ENCODE measurements at places on chromosomes 2 and 18.

- DNase-seq = no peak
Measured at GRCh38 chr2:231955758-231956472, 5.6 kb upstream of the DIS3L2 start.

DNA sequence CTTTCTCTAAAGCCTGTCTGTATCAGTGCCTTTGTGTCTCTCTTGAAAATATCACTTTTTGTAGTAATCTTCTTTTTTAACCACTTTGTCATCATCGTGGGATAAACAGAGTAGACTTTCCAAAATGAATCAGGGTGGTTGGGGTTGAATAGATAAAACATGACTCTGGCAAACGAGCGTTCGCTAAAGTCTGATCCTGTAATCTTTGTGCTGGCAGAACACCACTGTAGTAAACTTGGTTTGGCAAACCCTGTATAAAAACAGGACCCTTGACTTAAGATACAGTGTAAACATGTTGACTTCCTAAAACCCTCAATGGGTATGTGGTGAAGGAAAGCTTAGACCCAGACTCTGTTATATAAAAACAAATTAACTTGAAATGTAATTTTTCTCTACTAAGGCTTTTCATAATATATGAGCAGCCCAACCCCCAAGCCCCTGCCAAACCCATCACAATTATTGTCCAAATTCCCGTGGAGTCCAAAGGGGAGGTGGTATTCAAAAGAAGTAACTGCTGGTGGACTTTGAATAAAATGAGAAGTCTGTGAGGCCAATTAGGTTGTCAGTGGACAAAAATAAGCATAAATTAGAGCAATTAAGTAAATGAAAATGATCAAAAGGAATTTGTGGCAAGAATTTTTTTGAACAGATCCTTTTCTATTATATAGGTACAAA, 52.2 kb downstream of the COLEC12 start:
- DNase-seq = no peak

DNA sequence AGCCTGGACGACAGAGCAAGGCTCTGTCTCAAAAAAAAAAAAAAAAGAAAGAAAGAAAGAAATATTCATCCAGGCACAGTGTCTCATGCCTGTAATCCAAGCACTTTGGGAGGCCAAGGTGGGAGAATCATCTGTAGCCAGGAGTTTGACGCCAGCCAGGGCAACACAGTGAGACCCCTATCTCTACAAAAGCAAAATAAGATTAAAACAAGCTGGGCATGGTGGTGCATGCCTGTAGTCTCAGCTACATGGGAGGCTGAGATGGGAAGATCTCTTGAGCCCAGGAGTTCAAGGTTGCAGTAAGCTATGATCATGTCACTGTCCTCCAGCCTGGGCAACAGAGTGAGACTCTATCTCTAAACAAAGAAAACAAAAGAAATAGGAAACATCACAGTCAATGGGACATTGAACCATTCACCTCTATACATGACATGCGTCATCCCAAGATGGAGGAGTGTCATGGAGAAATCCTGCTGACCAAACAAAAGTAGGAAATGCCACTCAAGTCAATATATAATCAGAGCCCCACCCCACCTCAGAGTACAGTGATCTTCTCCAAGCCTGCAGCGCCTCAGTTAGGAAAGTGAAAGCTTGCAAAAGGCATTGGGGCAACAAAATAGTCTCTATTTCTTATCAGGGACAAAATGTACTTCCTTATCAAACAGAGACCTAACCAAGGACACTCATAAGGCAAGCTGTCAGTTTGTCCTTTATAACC, 9.8 kb downstream of the FEV start:
- no peak for DNase-seq

GRCh38 chr2:112255875-112256274, 1.0 kb upstream of the ZC3H8 start:
- DNase-seq = no peak

All from esophagus squamous epithelium (tissue), 5 donors.